ENCODE measurements at places on chromosomes 16 and 17. TPM values are rescaled to one million over a fixed set of nuclear protein-coding genes. Genes with fewer than 3 reads are reported as not detected.

IGFALS gene
- 0.54 TPM for total RNA-seq

PNMT gene
- 3.1 TPM for total RNA-seq

ZNF423 gene
- 22.9 TPM for total RNA-seq

DNA sequence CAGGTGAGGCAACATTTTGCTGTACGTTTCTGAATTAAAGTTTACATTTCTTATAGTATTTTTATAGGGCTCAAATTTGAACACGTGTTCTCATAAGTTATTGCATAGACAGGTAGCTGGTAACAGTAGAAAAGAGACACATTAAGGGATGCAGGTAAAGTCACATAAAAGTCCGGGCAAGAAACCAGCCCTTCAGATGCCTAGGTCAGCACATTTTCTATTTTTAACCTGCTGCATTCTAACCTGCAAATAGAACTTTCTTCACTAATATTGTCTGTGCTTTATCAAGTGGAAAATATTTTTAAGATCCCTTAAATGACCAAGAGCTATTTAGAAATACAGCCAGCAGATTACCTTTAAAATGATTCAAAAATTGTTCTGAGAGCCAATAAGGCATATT lies 307.4 kb upstream of the AXIN2 start:
- no peak overlapping the region for H3K27ac ChIP-seq
- no peaks in the 10 kb centered on the region for H3K4me1 ChIP-seq
- no peaks in the 10 kb centered on the region for H3K36me3 ChIP-seq
- DNase-seq: no peak
- H3K4me3 ChIP-seq: no peak overlapping the region

DNA sequence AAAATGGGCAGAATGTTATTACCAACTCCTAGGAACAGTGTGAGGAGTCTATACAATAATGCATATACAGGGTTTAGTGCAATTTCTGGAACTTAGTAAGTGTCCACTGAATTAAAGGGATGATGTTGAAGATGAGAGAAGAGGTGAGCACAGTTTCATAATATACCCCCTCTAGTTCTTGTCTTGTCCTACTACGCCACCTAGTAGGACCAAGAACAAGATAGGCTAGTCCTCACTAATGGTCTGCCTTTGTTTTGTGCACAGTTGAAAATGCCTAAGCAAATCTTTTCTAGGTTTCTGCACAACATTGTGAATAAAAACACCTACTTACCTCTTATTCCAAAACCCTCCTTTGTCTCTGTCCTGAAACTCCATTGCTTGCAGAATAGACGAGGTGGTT lies 670.2 kb downstream of the CDH8 start:
- no peaks in the 10 kb centered on the region for H3K4me1 ChIP-seq
- no peak overlapping the region for H3K4me3 ChIP-seq
- H3K27ac ChIP-seq: no peak overlapping the region
- no peak for DNase-seq

DNA sequence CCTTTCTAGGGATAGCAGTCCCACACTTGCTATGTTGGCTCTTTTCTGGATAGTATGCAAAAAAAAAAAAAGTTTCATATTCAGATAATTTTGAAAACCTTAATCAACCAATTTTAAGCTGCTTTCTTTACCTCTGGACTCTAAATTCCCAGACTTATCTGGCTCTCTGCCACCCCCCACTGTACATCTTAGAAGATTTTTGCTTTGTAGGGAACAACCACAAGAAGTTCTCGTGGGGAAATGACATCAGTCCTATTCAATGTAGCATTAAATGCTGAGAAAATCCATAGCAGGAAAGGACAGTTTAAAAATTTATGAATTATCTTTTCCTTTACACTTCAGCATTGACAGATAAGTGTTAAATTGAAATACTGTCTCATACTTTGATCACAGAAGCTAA lies 562.7 kb upstream of the HSBP1 start:
- DNase-seq: no peak
- H3K27me3 ChIP-seq: no peaks in the 10 kb centered on the region

DNA sequence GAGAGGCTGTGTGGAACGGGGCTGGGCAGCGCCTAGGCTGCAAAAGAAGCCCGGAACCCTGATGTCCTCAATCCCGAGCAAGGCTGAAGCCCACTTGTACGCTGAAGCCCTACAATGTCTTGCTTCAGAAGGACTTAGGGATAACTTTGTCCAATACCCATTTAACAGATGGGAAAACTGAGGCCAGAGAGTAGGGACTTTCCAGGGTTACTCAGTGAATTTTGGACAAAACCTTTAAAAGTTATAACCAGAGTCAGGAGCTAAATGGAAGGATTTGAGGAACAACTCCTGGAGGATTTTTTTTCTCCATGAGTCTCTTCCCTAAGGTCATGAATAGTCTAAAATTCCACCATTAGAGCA lies 161.2 kb downstream of the IRX5 start:
- no peaks in the 10 kb centered on the region for H3K27me3 ChIP-seq
- no peak for DNase-seq
- H3K27ac ChIP-seq: no peak overlapping the region
- no peak overlapping the region for H3K4me3 ChIP-seq
- H3K4me1 ChIP-seq: no peaks in the 10 kb centered on the region
- H3K36me3 ChIP-seq: no peaks in the 10 kb centered on the region

GRCh38 chr17:3472137-3472536 lies 518 bp upstream of the SPATA22 start:
- no peak overlapping the region for H3K4me3 ChIP-seq
- no peaks in the 10 kb centered on the region for H3K4me1 ChIP-seq
- no peak for DNase-seq
- H3K36me3 ChIP-seq: no peaks in the 10 kb centered on the region
- H3K27me3 ChIP-seq: no peaks in the 10 kb centered on the region
- no peak overlapping the region for H3K27ac ChIP-seq

DNA sequence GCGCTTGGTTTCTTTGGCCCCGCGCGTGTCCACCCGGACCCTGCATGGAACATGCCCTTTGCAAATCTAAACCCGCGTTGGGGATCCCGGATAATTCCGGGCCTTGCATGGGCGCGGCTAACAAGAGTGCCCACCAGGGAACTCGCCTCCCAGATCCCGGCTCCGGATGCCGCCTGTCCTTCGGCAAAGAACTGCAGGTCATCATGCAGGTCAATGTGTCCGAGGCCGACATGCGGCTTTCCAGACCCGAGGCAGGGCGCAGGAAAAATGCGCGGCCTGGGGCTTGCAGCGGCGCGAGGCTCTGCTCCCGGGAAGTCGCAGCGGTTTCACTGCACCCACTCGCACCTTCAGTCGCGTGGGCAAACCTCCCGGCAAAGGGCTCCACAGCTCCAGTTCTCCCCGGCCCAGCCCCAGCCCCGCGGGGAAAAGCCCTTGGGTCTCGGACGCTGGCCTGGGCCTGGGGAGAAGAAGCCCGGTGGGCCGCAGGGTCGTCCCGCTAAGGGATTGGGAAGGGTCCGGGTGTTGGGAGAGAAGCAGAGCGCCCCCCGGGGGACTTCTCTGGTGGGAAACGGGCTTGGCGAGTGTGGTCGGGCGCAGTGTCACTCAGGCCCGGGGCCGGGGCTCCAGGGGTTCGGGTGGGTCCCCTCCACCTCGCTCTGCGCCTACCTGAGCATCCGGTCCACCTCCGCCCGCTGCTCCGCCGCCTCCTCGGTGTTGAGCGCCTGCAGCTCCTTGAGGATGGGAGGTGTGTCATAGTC lies 805 bp downstream of the HNF1B start:
- peaks cover 44% of the 10 kb centered on the region for H3K27me3 ChIP-seq
- peak overlapping the region; percentile 66 for H3K4me3 ChIP-seq
- peaks cover 38% of the 10 kb centered on the region for H3K4me1 ChIP-seq

GRCh38 chr17:56845934-56846333 lies 12.0 kb downstream of the DGKE start:
- H3K4me3 ChIP-seq: no peak overlapping the region
- no peak overlapping the region for H3K27ac ChIP-seq
- DNase-seq: no peak
- peaks cover 13% of the 10 kb centered on the region for H3K36me3 ChIP-seq
- H3K27me3 ChIP-seq: no peaks in the 10 kb centered on the region
- no peaks in the 10 kb centered on the region for H3K4me1 ChIP-seq

DNA sequence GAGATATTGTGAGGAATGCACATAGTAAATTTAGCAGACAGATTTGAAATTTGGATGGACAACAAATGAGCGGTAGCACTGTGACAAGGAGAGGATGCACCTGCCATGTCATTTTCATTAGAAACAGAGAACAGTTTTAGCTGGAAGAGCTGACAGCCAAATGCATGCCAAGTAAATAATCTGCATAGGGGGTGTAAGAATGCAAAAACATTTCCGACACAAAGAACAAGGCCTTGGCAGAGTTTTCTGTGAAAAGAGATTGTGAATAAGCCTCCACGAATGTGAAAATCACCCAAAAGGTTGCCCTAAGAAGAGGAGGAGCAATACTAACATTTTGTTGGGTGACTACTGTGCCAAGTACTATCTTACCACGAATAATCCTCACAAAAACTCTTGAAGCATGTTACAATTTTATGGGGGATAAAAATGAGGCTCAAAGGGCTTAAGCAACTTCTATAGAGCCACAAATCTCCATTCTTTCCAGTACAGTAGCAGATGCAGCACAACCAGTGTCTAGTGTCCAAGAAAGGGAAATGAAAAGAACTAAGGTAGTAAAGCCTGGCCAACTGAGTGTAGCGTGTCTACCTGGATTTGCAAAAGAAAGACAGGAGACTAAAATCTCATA lies 28.3 kb downstream of the TMEM100 start:
- H3K4me1 ChIP-seq: no peaks in the 10 kb centered on the region
- H3K36me3 ChIP-seq: no peaks in the 10 kb centered on the region
- DNase-seq: no peak

DNA sequence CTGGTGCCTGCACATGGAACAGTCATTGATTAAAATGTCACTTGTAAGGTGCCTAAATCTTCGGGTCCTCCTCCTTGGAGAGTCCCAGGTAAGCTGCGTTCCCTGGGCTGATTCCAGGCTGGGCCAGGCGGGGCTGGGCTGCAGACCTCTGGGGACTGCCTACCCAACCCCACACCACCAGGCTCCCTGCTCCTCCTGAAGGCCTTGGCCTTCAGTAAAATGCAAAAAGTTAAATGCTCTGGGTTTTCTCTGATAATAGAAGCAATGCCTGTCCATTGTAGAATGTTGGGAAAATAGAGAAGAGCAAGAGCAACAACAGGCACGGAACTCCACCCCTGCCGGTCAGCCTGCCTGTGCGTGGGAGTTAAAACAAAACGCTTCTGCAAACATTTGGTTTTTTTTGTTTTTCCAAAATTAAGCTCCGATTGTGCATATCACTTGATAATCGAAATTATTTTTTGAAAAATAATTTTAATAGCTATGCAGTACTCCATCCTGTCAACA lies 363.9 kb downstream of the SEC14L1 start:
- H3K4me3 ChIP-seq: no peak overlapping the region
- no peaks in the 10 kb centered on the region for H3K4me1 ChIP-seq
- H3K36me3 ChIP-seq: peaks cover 14% of the 10 kb centered on the region
- DNase-seq: no peak

DNA sequence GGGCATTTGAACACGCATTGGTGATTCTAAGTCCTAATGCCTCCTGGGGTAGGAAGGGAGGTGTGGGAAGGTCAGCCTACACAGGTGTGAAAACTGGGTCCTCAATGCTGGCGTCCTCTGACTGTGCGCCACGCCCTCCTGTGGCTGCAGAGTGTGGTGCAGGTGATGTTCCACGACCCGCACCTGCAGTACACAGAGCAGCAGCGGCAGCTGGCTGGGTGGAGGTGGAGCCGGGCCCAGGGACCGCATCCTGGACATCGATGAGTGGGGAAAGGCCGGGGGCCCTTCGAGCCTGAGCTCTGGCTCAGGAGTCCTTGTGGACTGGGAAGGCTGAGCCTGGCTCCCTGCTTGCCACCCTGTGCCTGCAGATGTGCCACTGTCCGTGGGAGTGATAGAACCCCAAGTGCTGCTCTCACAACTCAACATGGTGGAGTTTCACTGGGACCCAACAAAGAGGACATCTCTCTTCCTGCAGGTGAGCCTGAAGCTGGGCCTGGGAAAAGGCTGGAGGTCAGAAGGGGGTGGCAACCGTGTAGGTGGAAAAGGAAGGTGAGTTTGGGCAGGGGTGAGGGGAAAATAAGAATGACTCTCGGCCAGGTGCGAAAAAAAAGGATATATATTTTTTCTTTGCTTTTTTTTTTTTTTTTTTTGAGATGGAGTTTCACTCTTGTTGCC lies 14.0 kb upstream of the STAC2 start:
- H3K4me3 ChIP-seq: no peak overlapping the region
- no peak for DNase-seq
- no peak overlapping the region for H3K27ac ChIP-seq
- H3K4me1 ChIP-seq: peaks cover 11% of the 10 kb centered on the region
- no peaks in the 10 kb centered on the region for H3K36me3 ChIP-seq

DNA sequence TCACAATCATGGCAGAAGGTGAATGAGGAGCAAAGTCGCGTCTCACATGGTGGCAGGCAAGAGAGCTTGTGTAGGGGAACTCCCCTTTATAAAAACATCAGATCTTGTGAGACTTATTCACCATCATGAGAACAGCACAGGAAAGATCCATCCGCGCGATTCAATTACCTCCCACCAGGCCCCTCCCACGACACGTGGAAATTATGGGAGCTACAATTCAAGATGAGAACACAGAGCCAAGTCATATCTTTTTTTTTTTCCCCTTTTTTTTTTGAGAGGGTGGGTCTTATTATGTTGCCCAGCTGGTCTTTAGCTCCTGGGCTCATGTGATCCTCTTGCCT lies 60.0 kb downstream of the RPTOR start:
- no peak for DNase-seq
- H3K36me3 ChIP-seq: no peaks in the 10 kb centered on the region
- H3K27ac ChIP-seq: no peak overlapping the region
- H3K4me1 ChIP-seq: no peaks in the 10 kb centered on the region
- H3K27me3 ChIP-seq: no peaks in the 10 kb centered on the region

- no peaks in the 10 kb centered on the region for H3K4me1 ChIP-seq
- DNase-seq: no peak
- H3K4me3 ChIP-seq: no peak overlapping the region
These were observed 18.1 kb upstream of the ABCC12 start for GRCh38 chr16:48173889-48174288.

- peaks cover 72% of the 10 kb centered on the region for H3K4me1 ChIP-seq
- H3K27ac ChIP-seq: no peak overlapping the region
- H3K27me3 ChIP-seq: no peaks in the 10 kb centered on the region
- no peaks in the 10 kb centered on the region for H3K36me3 ChIP-seq
- no peak for DNase-seq
- H3K4me3 ChIP-seq: no peak overlapping the region
These were observed 83.0 kb downstream of the KANSL1 start for GRCh38 chr17:46110219-46110618.
